ENCODE measurements at places on chromosomes 4 and X. TPM values are rescaled to one million over a fixed set of nuclear protein-coding genes. Genes with fewer than 3 reads are reported as not detected.

F11 gene
- not detected for total RNA-seq

- no peak for DNase-seq
These were observed 7.2 kb upstream of the C1QTNF7 start for GRCh38 chr4:15420642-15421041.

TIGD4 gene
- total RNA-seq = 0.35 TPM

GRCh38 chr4:113256946-113257345 lies 207.5 kb downstream of the ANK2 start:
- no peak for DNase-seq

MID1 gene
- total RNA-seq = not detected

CT83 gene
- total RNA-seq = not detected

DNA sequence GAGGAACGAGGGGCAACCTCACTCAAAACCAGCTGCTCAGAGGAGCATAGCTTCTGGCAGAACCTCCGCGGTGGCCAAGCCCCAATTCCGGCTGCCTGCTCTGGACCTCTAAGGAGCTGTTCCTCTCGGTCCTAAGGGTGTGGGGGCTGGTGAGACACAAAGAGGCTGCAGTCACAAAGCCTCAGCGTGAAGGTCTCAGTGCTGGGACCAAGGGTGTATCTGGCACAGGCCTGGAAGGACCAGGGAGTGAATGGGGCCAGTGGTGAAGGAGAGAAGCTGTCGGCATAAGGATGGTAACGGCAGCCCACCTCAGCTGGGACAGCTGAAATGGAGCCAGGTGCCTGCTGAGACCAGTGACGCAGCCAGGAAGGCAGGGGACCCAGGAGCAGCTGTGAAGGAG lies 5.3 kb downstream of the PDE6B start:
- DNase-seq = no peak

GC gene
- total RNA-seq = not detected

FABP2 gene
- not detected for total RNA-seq

DNA sequence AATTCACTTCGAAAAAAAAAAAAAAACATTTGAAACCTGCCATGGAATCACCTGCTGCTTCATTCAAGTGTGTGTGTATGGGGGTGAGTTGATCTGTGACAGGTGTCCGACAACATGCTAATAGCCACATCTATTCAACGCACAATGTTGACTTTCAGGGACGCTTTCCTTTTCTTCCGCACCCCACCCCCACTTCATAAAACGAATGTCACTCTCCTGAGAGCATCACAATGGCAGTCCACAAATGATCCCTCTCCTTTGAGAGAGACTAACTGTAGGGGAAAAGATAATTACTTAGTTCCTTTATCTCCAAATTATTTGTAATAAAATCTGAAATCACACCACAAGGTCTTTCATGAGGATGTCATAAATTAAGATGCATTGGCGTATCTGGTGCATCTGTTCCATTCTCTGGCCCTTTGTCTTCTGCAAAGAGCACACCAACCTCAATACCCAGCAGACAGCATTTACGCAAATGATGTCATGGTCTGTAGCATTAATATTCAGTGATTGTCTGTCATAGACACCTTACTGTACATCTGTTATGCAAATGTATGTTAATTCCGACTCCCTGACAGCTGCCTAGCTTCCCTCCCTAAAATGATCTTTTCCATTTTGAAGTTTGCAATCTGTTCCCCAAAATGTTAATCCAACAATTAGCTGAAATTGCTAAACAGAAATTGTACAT lies 640.0 kb upstream of the BOD1L1 start:
- DNase-seq = no peak

- no peak for DNase-seq
These were observed 148.1 kb downstream of the NWD2 start for GRCh38 chr4:37392521-37393255.

MTM1 gene
- 36.3 TPM for total RNA-seq

DNA sequence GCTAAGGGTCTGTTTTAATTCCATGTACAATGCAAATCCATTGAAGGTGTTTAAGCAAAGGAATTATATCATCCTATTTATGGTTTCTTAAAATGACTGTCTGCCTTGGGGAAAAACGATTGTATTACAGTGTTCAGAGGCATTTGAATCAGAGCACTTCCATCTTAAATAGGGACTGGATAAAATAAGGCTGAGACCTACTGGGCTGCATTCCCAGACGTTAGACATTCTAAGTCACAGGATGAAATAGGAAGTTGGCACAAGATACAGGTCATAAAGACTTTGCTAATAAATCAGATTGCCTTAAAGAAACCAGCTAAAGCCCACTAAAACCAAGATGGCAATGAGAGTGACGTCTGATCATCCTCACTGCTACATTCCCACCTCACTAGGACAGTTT lies 1167.2 kb upstream of the PABPC4L start:
- no peak for DNase-seq

- no peak for DNase-seq
These were observed 48.2 kb upstream of the UXT start for GRCh38 chrX:47707031-47707780.

DNA sequence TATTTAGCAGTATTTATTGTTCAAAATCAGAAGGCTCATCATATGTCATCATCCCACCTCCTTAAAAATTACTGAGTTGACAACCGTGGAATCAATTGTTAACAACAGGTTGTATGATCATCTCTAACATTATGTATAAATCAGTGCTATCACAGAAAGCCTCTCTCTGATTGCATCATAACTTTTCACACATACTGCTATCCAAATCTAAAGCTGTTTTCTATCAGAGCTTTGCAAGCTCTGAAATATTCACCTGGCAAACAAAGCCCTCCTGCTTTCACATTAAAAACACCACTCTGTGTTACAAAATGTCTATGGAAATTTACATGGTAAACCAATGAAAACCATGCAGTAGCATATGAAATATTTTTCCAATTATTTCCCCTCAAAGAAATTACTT lies 310.0 kb downstream of the PDGFC start:
- DNase-seq = no peak

DNA sequence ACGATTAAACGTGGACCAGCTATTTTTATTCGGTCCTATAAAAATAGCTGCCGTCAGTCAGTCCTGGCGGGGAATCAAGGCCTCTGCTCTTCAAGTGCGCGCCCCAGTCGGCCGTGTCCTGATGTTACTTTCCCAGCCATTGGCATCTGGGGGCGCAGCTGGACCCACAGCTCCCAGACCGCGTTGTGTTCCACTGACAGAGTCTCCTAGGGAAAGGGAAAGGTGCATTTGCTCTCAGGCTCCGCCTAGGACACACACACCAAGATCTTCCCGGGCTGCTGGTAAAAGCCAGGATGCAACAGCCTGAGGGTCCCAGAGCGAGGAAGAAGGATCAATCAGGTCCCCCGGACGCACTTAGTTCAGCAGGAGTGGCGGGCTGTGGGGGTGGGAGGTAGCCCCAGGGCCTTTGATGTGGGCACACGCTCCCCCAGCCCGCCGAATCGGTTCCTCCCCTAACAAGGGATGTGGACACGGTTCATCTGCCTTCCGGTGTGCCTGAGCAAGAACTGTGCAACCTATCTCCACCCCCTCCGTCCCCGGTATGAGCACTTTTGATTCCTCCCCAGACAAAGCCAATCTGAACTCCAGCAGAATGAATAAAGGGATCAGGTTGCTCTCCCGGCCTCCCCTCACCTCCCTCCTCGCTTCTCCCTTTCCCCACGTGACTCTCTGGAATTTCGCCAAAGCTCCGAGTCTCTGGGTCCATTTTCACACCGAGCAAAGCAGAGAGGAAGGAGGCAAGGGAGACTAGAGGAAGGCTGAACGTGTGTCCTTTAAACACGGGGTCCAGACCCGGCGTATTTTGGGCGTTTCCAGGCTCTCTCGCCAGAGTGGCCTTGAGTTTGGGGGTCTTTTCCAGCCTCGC lies 626 bp upstream of the FRAS1 start:
- DNase-seq = peak; percentile 38

DNA sequence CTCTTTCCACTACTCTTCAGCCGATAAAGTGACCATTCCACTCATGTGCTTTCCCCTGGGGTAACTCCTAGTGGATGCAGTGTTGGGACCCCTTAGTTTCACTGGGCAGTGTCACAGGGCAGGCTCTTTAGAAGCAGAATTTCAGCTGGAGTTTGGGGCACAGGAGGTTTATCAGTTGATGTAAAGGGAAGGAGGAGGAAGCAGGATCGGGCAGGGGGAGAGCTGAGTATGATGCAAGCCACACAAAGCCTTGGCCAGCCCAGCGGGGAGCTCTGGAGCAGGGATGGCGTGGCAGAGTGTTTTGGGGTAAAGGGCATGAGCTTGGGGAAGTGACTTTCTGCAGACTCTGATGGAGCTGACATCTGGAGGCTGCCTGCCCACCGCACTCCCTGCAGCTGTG lies 19.3 kb downstream of the WDR13 start:
- DNase-seq = no peak

DNA sequence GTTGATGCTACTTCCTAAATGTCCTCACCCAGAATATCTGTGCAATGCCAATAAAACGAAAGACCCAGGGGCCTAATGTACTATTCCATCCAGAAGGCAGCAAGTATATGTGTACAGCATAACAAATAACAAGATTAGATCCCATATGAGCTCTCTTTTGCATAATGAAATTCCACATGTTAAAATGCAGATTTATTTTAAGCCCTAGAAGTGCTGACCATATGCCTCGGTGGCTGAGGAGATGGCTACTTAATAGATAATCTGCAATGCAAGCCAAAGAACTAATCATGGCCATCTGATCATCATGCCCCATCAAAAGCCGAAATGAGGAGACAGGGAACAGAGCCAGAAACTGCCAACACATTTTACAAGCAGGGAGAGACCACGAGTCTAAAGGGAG lies 293.5 kb downstream of the KCNIP4 start:
- DNase-seq = no peak

ZNF185 gene
- 0.75 TPM for total RNA-seq

DNA sequence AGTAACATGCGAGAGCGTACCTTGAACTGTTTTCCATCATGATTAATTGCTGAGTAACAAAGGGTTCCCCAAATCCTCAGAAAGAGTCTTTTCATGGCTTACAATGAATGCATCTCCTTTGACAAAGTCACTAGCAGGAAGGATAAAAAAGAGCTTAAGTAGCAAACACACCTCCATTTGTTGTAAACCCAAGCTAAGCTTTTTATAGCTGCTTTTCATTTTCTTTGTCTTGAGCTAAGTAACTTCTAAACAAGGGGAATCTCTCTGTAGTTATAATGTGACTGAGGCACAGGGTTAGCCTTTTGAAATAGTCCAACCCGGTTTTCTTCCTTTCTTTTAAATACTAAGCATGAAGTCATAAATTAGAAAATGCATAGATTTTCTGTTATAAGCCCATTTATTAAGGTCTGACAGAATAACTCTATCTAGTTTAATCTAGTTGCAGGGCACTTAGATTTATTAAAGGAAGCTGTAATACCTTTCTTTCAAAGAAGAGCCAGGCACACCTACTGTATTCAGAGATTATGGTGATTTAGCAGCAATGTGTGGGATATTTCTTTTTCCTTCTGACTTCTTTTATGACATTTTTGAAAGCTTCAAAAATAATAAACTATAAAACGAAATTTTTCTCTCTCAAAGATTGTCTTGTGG lies 226.9 kb upstream of the SMIM31 start:
- no peak for DNase-seq

GRCh38 chr4:149279331-149279730 lies 536.3 kb downstream of the IQCM start:
- no peak for DNase-seq

MFAP3L gene
- total RNA-seq = 0.33 TPM

GPR50 gene
- total RNA-seq = not detected

GRCh38 chrX:36898301-36898700 lies 109.9 kb upstream of the FAM47C start:
- no peak for DNase-seq

CTAG1A gene
- not detected for total RNA-seq

DNA sequence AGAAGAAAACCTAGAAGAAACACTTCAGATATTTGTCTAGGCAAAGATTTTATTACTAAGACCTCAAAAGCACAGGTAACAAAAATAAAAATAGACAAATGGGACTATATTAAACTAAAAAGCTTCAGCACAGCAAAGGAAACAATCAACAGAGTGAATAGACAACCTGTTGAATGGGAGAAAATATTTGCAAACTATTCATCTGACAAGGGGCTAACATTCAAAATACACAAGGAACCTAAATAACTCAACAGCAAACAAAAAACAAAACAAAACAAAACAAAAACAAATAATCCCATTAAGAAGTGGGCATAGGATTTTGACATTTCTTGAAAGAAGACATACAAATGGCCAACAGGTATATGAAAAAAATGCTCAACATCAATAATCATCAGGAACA lies 192.7 kb upstream of the ZCCHC13 start:
- no peak for DNase-seq

- DNase-seq = no peak
These were observed 323.3 kb downstream of the DCTD start for GRCh38 chr4:182593864-182594263.

DNA sequence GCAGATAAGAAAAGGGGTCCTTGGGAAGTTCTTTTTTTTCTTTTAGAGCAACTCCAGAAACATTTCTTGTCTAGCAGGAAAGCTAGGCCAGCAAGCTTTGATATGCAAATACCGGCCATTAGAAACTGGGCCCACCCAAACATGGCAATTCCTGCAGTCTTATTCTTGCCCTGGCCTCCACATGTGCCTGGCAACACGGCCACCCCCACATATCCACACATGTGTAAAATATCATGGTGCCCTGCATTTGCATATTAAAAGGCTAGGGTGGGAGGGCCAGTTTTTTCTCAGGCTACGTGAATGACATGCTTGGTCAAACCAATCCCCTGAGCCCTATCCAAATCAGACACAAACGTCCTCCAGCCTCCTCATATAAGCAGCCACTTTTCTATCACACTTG lies 171.7 kb upstream of the ZCCHC13 start:
- no peak for DNase-seq

GRCh38 chrX:102712981-102713625 lies 855 bp downstream of the GPRASP2 start:
- no peak for DNase-seq

GRCh38 chrX:9163214-9163709 lies 129.3 kb upstream of the FAM9B start:
- no peak for DNase-seq

GRID2 gene
- not detected for total RNA-seq

DNA sequence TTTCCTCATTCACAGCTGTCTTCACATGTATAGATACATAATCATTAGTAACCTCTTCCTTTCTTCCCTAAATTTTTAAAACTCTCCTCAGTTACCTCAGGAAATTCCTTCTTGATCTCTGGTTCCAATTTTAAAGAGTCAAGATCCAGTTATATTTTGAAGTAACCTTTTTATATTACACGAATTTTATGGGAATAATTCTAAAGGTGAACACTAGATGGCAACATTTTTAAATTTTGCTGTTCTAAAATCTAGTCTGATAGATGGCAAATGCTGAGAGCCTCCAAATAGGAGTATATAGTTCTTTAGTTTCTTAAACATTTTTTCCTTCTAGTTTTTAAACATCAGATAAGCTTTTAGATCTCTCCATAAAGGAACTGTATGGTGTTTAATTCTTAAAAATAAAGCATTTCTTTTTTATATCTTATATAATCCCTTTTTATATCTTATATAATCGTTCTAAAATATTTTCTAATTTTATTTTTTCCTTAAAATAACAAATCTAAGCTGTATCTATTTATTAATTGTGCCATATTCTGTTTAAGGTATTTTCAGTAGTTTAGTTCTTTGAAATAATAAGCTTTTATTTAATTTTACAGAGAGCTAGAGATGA lies 37.9 kb upstream of the PAPSS1 start:
- DNase-seq = no peak

GRCh38 chr4:106253364-106254129 lies 62.5 kb downstream of the TBCK start:
- no peak for DNase-seq

- no peak for DNase-seq
These were observed 12.1 kb downstream of the HTRA3 start for GRCh38 chr4:8281519-8282133.

GUCY1B1 gene
- not detected for total RNA-seq

MAGEC2 gene
- not detected for total RNA-seq

Measured in activated CD4-positive, alpha-beta memory T cell treated with anti-CD3 and anti-CD28 coated beads, Interleukin-2, amount 10 ng/mL, durations not matched to agents 7 days and 5 days (primary cell).